NCI-H2227 treated with DMSO at 0.1 percent for 48 hours (cell line): ENCODE measurements at places on chromosomes 4 and X.
A peak's percentile ranks its signal among the peaks of the same experiment; 100 is the strongest.

DNA sequence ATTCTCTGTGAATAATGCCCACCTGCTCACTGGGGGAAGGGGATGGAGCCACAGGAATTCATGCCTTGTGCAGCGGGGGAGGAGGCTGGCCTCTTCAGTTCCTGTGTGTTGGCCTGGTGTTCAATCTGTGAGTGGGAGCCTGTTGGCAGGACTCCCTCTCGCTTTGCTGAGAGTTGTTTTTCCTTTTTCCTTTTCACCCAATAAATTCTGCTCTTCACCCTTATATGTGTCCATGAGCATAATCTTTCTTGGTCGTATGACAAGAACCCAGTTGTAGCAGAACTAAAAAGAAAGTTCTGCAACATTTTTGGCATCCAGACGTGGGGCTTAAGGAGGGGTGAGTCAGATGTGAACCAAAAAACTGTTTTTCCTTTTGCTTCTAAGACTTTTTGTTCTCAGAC, 235.2 kb upstream of the HDX start:
- DNase-seq, result no peak

DNA sequence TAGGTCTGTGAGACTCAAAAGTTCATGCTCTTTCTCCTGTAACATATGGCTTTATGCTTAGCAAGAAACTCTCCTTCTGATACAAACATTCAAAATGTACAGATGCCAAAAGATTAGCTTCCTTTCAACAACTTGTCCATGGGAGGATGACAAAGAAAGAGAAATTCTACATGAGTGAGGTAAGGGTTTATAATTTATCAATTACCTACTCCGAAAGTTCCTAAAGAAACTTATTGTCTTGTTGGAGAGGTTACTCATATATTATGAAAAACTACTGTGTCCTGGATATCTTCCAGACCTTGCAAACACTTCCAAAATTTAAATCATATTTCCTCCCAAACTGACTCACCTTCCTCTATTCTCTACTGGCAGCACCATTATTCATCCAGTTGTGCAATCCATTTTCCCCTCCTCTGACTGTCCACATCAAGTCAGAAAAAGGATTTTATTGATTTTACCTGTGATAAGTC, 65.1 kb downstream of the ENPEP start:
- no peak for DNase-seq

GRCh38 chr4:72744103-72744725, 175.2 kb upstream of the ADAMTS3 start:
- no peak for DNase-seq

- no peak for DNase-seq
Measured at GRCh38 chr4:2245057-2245786, 3.3 kb upstream of the HAUS3 start.

GRCh38 chr4:114691865-114692264, 93.3 kb downstream of the UGT8 start:
- DNase-seq, result no peak

DNA sequence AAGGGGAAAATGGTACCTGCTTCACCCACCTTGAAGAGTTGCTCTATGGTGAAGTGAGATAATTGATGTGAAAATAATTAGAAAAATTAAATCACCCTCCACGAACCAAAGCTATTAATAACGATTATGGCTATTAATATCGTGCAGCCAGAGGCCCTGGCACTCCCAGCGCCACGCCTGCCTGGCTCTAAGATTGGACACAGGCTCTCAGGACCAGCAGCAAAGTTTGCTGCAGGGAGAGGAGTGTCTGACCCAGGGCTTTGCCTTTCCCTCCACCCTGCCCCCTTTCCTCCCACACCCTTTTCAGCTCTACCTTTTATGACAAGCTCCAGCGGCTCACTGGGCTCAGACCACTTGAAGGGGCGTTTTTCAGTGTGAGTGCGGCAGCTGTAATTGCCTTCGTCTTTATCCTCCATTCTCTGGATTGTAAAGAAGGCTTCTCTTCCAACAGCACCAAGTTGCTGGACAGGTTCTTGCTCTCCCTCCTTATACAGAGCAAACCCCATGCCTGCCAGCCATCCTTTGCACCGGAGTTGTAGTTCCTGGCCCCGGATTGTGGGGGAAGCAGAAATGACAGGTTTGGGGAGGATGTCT, 11.5 kb downstream of the IGSF1 start:
- DNase-seq, result peak; percentile 9

DNA sequence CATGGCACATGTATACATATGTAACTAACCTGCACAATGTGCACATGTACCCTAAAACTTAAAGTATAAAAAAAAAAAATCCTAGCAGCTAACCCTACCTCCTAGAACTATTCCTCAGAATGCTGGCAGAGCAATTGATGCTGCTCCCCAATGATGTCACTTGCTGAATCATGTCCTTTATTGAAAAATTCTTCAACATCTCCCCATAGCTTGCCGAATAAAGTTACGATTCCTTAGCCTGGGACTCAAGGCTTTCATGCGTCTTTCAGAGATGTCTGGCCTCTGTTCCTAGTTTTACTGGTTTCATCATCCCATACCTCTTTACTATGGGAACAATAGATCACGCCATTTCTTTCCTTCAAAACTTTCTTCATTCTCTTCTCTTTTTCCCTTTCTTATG, 174.7 kb upstream of the FAT1 start:
- DNase-seq, result no peak

GRCh38 chrX:11756354-11757318, 1.4 kb upstream of the MSL3 start:
- DNase-seq, result no peak

GRCh38 chr4:25672756-25673155, 17.1 kb downstream of the SLC34A2 start:
- no peak for DNase-seq

- no peak for DNase-seq
Measured at GRCh38 chr4:123060039-123060770, 137.8 kb upstream of the NUDT6 start.

DNA sequence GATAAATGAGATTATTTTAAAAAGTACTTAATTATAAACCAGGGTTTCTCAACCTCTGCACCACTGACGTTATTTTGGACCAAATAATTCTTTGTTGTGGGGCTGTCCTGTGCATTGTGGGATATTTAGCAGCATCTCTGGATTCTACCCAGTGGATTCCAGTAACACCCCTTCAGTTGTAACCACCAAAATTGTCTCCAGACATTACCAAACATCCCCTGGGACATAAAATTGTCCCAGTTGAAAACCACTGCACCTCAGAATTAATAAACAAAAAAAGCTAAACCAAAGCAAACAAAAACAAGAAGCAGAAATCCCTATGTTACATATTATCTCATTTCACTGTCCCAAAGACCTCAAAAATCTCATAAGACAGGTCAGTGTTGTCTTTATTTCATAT, 54.2 kb upstream of the GIMD1 start:
- no peak for DNase-seq
